T-helper 1 cell (primary cell): ENCODE measurements at places on chromosomes 4 and X.

GRCh38 chrX:35339796-35340195 lies 397.2 kb downstream of the FAM47B start:
- DNase-seq, result no peak

DNA sequence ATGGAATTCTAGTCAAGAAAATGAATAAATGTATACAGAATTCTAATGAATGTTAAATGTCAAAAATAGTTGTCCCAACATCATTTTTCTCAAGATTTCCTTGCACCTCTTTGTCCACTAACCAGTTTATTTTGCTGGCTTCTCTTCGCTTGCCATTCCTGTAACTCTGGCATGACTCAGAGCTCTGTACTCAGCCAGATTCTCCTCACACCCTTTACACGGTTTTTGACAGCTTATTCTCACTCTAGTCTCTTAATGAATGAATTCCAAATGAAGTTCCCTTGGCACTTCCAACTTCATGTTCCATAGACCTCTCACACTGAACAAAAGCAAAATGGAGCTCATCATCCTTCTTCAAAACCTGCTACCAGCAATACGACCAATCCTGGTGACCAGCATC lies 419.3 kb upstream of the SLIT2 start:
- no peak for DNase-seq

- no peak for DNase-seq
Measured at GRCh38 chr4:8005814-8006215, 66.2 kb upstream of the AFAP1 start.

DNA sequence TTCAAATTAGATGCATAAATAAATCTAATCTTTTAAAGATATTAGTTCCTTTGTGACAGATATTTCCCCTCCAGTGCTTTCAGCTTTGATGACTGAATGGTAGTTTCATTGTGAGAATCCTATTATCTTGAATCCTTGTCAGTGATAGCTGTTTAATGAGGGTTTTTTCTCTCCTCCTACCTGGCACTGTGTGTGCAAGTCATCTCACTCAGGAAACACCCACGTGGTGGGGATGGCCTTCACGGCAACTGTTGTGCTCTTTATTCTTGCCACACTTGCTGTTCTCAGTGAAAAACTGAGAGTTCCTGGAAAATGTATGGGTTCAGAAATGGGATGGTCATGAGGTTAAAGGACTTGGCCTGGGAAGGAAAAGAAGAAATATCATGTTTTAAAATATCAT lies 129.9 kb downstream of the SPRY1 start:
- no peak for DNase-seq

- no peak for DNase-seq
Measured at GRCh38 chr4:10135260-10135659, 18.7 kb upstream of the WDR1 start.

DNA sequence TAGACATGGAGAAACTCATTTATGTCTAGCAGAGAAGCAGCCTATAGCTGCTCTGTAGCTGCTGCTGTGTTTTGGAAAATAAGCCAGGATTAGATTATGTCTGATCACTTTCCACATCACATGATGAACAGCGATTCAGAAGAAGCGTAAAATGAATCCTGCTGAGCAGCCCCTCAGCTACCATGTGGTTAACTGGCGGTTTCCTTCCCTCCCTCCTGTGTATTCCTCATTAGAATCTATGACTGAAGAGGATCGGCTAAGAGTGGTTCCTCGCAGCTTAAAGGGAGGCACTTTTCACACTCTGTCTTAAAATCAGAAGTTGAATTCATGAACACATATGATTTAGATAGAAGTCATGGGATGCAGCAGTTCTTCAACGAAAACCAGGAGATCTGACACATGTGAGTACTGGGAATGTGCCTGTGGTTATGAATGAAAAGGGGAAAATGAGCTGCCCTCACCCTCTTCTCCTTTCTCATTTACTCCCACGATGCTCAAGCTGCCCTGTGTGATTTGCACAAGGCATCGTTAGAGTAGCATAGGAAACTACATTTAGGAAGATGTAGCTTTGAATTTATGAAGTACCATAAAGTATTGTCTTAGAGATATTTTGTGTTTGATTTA lies at the start of gene PPEF1:
PPEF1 (plus strand) TSS at position 220 of the 624 bp plus-strand sequence; CDS start at position 356, 136 bp downstream.
- no peak for DNase-seq

- no peak for DNase-seq
Measured at GRCh38 chr4:140130677-140131076, 23.3 kb downstream of the MAML3 start.

- DNase-seq, result no peak
Measured at GRCh38 chr4:145884775-145885174, 53.8 kb downstream of the ZNF827 start.

DNA sequence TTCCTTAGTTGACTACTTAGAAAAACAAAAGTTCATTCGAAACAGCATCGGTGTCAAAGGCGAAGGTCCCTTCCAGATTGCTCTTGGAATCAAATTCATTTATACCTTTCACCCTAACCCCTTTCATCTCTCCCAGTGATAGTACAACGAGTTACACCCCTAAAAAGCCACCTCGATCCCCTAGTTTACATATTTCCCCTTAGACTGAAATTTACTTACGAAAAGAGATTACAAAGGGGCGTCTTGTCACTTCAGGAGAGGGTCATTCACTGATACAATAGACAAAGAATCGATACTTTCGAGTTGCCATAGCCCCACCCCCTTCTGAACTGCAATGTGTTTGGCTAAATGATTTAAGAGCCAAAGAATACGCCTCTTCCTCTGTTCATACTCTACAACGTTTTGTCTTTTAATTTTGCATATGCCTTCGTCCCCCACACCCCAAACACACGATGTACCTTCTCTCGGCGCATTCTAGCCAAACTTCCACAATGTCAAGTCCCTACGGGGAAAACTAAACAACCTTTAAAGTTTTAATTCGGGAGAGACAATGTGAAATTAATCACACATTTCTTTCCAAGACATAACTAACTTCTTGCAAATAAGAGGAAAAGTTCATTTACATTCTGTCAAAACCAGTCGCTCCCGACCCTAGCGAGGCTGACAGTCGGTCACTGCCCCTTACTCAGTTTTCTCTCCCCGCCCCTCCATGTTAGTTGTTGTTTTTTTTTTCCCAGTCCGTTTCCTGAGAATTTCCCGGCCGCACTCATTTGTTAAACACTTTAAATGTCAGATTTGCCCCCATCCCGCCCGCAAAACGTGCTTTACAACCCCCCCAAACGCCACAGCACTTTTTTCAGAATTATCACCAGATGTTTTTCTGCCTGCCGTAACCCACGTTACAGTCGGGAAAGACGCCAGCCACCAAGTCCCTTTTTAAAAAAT lies 88.6 kb downstream of the HPRT1 start:
- DNase-seq, result no peak

GRCh38 chr4:140242357-140243277 lies 88.6 kb upstream of the MAML3 start:
- DNase-seq, result no peak

- DNase-seq, result no peak
Measured at GRCh38 chrX:5650904-5651303, 577.8 kb downstream of the NLGN4X start.

DNA sequence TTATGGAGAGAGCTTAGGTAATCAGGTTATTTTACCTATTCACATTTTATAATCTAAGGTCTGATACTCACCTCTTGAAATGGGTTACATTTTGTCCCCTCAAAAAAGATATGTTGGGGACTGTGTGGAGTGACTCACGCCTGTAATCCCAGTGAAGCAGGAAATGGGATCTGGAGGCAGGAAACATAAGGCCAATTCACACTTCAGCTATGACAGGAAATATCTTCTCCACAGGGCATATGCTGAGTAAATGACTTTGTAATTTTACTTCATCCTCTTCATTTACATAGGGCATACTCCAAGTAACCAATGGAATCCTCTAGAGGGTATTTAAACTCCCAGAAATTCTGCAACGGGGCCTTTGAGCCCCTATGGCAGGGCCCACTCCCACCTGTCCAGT lies 54.8 kb upstream of the ZMAT1 start:
- no peak for DNase-seq

DNA sequence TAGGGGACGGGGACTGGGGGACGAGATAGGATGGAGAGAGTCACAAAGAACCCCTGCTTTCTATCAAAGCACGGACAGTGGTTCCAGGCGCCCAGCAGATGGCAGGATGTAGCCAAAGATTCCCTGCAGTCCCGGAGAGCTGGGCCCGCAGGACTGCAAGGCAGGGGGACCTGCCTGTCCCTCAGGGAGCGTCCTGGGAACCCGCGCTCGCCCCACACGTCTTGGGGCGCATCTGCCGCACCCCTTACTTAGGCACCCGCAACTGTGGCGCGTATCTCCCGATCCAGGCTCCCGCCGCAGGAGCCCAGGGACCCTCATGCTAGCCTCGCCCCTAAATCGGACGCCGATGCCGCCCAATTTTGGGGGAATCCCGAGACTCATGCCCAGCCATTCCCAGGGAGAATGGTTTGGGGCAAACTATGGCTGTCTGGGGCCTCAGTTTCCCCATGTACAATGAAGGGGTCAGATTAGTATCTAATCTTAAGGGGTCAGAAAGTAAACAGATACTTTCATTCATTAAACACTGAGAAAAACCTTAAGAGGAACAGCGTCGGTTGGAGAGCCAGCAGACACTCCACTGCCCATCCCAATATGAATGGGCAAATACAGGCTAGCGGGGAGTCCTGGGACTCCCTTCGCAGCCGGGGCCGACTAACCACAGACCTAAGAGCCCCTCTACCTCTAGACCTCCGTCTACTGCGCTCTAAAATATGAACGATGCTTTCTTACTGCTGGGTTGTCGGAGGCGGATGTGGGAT lies 581 bp upstream of the STK32B start:
- no peak for DNase-seq

GRCh38 chrX:9942086-9942485 lies 25.1 kb upstream of the CLDN34 start:
- no peak for DNase-seq

- no peak for DNase-seq
Measured at GRCh38 chrX:41468647-41469323, 21.6 kb downstream of the NYX start.

- DNase-seq, result no peak
Measured at GRCh38 chrX:111812889-111813563, 63.0 kb upstream of the TRPC5OS start.

DNA sequence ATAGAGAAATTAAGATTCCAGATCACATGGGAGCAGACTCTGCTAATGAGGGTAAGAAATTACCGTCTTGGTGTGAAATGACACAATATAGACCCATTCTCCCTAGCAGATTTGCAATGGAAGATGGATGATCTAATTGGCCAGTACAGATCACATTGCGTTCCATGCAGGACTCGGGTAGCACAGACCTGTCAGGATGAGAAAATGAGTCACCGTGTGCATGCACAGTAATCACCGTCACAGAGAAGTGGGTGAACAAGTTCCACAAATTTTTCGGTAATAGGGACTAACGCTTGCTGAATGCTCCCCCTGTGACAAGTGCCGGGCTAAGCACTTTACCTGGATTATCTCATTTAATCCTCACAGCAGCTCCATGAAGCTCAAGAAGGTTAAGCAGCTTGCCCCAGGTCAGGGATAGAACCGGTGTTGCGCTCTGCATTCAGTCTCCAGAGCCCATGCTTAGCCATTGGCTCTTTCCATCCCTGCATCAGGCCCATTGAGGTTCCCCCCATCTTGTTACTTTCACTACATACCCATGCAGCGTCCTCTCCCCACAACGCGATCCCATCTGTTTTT lies 375.6 kb downstream of the FBXW7 start:
- no peak for DNase-seq

- DNase-seq, result no peak
Measured at GRCh38 chr4:16555156-16555555, 328.9 kb upstream of the TAPT1 start.

- no peak for DNase-seq
Measured at GRCh38 chr4:58688568-58688967, 1578.4 kb upstream of the IGFBP7 start.

- DNase-seq, result no peak
Measured at GRCh38 chr4:124253080-124253479, 459.5 kb downstream of the ANKRD50 start.

DNA sequence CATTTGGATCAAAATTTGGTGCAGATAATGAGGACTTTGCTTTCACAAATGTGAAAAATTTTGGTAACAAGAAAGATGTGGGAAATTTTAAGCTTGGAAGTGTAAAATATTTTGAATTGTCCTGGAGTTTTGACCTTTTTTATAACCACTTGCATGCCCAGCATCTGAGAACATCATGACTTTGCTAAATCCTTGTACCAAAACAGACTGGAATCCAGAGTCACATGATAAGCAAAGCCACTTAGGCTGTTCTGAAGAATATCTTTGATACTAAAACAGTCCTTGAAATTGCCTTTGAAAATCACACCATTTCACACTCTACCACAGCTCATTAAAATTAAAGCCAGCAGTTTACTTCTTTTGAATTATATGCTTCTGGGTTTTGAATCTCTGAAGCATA lies 2.5 kb upstream of the PPM1K start:
- DNase-seq, result no peak

DNA sequence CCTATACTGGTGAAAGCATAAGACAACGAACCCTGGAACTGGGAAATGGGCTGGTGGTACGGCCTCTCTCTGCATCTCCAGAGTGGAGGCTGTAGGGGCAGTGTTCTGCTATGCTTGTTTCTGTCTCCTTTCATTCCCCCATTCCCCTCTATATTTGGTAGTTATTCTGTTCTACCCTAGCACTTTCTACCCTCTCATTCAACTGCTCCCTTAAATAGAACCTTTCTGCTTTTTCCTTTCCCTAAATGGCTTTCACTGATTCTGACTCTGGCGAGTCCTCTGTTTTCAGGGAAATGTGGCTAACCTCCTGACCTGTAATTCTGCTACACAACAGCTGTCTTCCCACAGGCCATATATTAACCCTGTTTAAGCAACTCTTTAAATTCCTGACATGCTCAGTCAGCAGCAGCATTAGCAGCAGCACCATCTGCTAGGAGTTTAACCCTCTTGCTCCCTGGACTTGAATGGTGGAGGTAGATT lies 94.2 kb downstream of the CXCL13 start:
- DNase-seq, result no peak

DNA sequence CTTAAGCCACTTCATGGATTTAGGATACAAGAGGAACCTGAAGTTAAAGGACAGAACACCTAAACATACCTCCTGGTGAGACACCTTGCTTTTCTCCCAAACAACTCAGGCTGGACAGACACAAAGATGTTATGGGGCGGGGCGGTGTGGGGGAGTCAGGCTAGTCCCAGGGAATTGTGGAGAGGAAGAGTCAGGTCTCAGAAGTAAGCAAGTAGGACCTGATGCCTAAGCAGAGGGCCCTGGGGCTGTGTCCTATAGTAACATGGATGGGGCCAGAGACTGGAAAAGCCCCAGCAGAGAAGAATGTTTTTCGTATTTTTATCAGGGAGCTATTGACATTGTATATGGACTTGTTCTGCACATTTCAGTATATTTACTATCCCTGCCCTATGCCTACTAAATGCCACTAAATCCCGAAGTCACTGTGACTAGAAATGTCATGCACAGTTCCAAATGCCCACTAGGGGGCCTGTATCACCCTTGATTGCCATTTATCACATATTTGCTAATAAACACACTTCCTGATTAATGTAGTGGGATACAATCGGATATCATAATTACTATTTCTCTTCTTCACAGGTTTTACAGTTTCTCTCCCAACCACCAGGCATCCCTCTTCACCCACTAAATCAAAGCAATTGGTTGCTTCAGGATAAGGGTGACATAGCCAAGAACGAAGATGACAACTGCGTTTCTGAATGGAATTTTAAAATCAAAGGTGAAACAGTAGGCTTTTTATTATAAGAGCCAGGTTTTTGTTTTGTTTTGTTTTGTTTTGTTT lies 23.8 kb upstream of the ARHGAP10 start:
- DNase-seq, result no peak

GRCh38 chrX:28979877-28980276 lies 392.6 kb downstream of the IL1RAPL1 start:
- DNase-seq, result no peak
